ENCODE measurements at places on chromosomes 2 and 18.
A peak's percentile ranks its signal among the peaks of the same experiment; 100 is the strongest.

DNA sequence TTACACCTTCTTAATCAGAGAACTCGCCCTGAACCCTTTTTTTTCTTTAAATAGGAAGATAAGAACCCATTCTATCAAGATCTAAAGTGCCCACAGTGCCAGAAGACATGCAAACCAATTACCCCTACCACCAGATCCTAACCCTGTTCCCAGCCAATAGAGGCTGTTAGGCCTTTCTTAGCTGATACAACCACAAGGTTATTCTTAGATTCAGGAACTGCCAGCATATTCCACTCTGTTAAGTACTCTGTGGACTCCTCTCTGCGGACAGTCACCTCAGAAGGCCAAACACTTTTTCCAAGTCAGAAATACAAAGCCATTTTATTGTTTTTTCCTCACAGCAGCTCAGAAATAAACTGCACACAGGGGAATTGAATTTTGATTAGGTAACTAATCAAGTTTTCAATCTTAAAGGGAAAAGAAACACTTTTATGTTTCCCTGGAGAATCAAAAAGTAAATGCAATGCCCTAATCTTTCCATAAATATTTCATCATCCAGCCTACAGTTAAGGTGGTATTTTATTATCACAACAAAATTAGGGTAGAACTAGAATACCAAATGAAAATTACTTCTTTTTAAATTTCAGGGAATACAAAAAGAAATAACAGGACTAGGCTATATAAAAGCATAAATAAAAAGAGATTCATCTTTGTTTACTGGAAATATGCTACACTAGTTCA, 111.4 kb downstream of the NBAS start:
- no peak for DNase-seq

DNA sequence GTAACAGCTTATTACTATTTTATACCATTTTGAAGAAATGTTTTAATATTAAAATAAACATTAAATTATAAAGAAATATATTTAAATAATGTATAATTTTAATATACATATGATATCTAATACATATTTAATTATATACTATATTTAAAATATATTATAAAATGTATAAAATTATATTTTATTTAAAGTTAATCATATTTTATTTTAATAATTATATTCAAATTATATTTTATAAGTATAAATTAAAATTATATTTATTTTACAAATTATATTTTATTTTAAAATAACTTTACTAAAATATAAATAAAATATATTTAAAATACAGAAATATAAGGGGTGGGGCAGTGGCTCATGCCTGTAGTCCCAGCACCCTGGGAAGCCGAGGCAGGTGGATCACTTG, 2.1 kb downstream of the CRYGD start:
- no peak for DNase-seq

- DNase-seq = no peak
Measured at GRCh38 chr2:30580391-30580790, 133.3 kb downstream of the LCLAT1 start.

DNA sequence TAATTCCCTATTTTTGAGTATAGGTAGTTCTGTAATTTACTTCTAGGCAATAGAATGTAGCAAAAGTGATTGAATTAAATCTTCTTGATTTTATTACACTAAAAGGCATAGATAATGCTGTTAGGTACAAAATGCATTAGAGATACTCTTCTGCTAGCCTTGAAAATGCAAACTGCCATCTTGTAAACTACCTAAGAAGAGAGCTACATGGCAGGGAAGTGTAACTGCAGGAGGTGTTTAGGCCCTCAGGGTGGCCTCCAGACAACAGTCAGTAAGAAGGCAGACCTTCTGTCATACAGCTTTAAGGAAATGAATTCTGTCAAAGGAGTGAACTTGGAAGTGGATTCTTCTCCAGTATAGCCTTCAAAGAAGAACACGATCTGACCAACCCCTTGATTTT, 1396.8 kb upstream of the SLC39A10 start:
- no peak for DNase-seq

GRCh38 chr2:64327510-64328414, 126.2 kb upstream of the LGALSL start:
- peak; percentile 31 for DNase-seq
